CD4-positive, alpha-beta T cell treated with Interleukin-21 for 1 hour (primary cell): ENCODE measurements at places on chromosomes 5 and 9.

DNA sequence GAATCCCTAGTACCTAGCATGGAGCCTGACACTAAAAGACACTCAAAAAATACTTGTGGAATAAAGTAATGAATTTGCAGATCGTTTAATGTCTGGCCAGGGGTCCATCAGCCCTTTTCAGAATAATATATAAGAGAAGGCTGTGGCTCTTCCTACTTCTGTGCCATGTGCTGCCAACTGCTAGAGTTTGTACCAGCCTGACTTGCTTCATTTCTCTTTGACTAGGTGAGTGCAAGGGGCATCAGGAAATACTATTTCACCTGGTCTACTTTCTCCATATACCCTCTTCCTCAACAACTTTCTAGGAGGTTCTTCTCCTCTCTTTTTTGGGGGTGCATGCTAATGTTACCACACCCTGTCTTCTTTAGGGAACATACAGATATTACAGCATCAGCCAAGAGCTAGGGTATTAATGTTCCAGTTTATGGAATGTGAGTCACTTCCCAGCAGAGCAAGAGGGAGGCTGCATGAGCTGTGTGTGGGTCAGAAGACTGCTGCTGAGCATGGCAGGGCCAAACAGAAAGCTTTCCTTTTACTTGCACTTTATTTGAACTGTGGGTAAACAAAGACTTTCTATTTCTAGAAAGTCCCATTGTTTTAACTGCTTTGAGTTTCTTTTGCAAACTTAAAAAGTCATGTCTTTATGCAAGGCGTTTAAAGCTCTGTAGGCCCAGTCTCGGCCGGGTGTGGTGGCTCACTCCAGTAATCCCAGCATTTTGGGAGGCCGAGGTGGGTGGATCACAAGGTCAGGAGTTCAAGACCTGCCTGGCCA, 158.9 kb downstream of the ADAMTSL1 start:
- DNase-seq: no peak

DNA sequence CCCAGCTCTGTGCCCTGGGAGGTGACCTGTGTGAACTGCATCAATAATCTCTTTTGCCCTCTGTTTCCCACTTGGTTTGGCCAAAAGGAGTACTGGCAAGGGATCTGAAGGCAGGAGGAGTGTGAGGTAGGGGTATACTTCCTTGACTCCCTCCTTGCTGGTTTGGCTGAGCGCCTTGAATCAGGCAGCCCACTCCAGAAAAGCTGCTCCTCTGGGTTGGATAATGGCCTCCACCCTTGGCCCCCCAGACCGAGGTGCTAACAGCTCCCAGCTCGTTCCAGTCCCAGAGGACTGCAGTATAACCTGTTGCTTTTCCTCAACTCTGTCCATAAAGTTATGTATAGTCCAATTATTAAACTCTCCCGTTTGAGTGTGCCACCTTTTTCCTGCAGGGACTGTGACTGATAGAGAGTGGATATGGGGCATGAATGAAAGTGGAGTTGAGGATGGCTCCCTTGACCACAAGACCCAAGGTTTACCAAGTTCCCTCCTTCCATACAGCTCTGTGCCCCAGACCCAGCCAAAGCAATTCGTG, 88.2 kb upstream of the HAND1 start:
- no peak for DNase-seq

- no peak for DNase-seq
Measured at GRCh38 chr5:93055561-93055960, 525.5 kb downstream of the NR2F1-AS1 start.

DNA sequence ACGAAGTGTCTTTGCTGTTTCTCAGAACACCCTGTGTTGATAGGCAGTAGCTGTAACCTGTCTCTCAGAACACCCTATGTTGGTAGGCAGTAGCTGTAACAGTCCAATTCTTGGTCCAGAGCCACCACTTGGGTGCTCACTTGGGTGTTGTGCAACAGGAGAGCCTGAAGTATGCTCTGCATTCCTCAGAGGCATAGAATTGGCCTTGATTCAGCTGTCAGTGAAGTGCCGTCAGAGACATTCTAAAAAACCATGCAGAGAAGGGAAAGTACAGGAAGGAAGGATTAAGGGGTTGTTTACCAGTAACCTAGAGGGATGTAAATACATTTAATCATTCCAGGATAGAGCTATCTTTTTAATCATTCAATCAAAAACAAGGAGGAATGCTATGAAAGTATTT, 231.2 kb downstream of the ARRDC3 start:
- no peak for DNase-seq

DNA sequence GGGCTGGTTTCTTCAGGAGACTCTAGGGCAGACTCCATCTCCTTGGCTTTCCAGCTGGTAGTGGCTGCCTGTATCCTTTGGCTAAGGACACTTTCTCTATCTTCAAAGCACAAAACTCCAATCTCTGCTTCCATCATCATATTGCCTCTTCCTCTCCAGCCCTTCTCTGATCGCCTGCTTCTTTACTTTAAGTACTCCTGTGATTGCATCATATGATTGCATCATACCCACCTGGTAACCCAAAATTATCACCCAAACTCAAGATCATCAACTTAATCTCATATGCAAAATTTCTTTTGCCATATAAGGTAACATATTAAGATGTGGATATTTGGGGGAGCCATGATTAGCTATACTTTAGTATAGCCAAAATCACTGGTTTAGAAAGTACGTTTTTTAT, 1092.6 kb upstream of the CDH6 start:
- DNase-seq: no peak

DNA sequence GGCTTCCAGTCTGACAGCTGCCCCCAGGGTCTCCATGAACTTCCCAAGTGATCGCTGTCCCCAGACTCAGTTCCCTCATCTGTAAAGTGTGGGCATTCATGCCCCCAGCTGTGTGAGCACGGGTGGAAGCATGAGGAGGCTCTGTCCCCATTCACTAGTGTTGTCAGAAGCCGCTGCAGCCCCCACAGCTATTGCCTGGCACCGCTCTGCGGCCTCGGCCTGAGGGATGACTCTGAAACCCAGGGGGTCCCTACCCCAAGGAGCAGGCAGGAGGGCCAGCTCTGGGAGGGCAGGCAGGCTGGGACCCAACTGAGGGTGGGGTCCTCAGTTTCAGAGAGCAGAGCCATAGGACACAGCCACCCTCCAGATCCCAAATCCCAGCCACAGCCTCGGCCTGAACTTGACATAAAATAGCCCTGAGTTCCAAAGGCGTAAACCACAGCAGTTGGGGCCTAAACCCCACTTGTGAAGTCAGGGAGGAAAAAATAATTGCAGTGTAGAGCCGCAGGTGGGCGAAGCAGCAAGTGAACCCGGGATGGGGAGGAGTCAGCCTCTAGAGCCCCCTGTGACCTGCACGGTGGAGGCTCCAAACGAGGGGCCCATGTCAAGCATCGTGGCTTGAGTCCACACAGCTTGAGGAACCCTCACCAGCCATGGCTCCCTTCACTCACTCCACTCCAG, 66.0 kb upstream of the ADAMTS2 start:
- no peak for DNase-seq

DNA sequence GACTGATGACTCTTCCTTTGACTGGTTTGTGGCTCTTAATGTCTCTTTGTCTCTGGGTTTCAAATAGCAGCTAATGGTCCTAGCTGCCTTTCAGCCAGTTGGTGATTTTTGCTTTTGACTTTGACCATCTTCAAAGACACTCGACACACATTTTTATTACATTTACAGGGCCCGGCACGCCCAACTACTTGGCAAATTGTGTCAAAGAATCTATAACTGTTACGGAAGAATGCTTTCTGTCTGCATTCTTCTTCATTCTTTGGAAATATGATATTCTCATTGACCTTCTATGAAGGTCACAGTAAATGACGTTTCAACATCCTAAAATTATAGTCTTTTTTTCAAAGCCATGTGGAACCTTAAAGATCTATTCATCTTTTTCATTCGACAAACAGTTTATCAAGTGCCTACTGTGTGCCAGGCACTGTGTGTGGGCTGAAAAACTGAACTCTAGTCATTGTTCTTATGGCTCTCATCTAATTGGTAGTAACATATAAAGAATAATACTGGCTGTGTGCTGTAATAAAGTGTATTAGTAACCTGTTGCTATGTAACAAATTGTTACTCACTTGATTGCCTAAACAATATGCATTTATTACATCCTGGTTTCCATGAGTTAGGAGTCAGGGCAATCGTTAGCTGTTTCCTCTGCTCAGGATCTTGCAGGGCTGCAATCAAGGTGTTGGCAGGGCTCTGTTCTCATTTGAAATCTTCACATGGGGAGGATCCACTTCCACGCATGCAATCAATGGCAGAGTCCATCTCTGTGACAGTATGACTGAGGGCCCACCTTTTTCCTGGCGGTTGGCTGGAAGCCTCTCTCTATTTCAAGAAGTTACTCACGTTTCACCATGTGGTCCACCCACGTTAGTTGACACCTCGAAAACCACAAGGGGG, 7.0 kb upstream of the WHRN start:
- no peak for DNase-seq

DNA sequence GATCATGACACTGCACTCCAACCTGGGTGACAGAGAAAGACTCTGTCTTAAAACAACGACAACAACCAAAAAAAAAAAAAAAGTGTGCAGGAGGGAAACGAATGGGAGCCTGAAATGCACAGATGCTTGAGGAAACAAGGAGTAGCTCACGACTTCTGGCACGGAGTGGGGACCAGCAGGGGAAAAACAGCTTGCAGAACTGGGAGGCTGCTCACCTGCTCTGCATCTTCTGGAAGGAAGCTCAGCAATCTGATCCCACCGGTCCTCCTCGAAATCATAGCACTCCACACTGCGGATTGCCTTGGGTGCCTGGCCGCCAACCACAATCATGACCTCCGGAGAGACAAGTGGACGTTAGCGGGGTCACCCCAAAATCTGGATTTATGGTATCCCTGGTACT, 96.2 kb downstream of the KLHL3 start:
- DNase-seq: no peak

DNA sequence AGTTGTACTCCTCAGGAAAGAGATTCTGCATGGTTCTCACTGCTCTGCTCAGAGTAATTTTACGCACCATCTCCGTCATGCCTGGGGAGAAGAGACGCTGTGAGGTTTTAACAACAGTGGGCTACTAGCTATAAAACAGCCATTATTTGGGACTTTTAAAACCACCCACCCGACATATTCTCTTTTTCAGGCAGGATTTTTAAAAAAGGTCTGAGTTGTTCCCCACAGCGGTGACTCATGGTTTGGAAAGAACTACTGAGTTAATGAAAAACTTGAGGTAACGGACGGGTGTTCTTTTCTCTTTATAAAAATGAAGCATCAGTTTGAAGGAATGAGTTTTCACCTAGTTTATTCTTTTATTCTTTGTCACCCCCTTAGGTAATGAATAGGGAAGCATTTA, 61.3 kb downstream of the TTLL11 start:
- no peak for DNase-seq

GRCh38 chr5:55289808-55290207, 17.7 kb downstream of the DHX29 start:
- no peak for DNase-seq

GRCh38 chr9:22278426-22278825, 168.2 kb upstream of the DMRTA1 start:
- no peak for DNase-seq

DNA sequence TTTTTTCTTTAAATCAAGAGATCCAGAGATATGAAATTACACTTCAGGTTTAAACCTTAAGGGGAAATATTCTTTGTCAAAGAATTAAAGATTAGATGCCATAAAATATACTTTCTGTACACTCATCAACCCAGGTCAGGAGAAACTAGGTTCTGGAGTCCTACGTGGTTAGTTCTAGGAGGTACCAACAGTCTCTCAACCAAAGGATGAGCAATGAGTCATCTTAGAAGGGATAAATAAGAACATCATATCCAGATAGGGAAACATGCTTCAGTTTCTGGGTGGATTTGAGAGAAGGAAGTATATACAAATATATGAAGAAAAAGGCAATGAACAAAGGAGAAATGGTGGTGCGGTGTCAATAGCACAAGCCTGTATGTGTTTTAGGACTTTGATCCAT, 98.2 kb downstream of the CSNK1G3 start:
- no peak for DNase-seq

DNA sequence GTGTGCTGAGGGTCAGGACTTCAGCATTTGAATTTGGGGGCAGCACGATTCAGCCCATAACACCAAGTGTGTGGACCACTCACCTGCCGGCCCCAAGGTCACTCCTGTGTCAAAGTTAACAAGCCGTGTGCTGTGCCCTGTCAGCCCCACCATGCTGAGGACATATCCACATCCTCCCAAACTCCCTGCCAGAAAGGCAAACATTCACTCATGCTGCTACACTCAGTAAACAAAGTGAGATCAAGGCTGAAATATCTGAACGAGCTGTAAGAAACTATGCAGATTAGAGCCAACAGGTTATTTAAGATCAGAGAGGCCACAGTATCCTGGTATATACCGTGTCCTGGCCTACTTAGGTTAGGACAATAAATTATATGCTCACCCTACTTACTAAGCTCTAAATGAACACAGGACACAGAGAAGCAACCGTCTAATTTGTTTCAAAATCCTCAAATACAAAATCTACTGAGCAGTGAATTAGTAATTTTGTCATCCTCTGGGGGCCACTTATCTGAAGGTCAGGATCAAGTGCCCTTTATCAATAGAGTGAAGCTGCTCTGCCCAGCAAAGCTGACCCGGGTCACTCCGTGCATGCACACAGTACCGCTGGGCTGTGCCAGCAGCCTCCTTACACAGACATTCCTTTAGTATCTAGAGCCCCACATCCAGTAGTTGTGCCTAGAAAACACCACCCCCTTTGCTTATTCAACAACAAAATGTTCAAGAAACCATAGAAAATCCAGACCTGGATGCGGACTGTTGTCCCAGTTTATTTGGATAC, 28.2 kb downstream of the RETREG1 start:
- no peak for DNase-seq

- no peak for DNase-seq
Measured at GRCh38 chr9:98532147-98532546, 176.6 kb downstream of the GABBR2 start.

DNA sequence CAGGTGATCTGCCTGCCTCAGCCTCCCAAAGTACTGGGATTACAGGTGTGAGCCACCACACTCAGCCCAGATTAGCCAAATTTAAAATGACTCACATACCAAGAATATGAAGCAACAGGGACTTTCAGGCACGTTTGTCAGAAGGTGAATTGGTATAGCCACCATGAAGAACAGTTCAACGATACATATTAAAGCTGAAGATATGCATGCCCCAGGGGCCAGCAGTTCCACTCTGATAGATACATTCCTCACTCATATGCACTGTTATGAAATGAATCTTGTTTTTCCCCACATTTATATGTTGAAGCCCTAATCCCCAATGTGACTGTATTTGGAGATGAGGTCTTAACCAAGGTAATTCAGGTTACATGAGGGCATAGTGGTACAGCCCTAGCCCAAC, 22.5 kb downstream of the SLC35D2 start:
- no peak for DNase-seq

GRCh38 chr9:99980598-99980997, 74.1 kb downstream of the STX17 start:
- DNase-seq: no peak

DNA sequence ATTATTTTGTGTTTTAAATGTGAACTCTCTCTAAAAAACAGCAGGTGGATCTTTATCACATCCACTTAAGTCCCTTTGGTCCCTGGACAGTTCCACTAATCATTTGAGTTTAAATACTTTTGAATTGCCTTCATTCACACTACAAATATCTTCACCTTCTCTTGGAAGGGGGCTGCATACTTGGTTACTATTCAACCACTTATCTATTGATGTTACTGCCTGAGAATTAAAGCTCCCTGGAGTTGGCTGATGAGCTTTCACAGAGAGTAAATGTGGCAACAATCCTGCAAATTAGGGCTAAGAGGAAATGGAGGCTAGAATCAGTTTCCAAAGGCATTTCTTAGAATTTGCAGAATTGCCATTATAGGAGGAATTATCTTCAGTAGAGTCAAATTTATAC, 180.4 kb downstream of the ST8SIA4 start:
- no peak for DNase-seq
